ENCODE measurements at places on chromosomes 2 and 18.

DNA sequence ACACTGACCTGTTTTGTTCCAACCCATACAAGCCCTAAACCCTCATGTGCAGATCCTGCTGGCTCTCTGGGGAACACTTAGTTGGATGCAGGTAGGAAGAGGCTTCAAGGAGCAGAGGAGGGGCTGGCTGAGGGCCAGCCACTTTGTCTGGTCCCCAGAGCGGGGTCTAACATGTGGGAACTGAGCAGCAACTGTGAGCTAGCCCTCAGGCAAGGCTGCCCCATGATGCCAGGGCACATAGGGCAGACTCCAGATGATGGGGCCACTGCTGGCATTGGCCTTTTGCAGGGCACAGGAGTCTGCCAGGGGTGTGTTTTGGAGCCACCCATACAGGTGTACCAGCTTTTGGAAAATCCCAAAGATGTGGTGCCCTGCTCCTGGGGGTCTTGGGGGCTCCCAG, 67.7 kb downstream of the HPCAL1 start:
- no peak for DNase-seq

DNA sequence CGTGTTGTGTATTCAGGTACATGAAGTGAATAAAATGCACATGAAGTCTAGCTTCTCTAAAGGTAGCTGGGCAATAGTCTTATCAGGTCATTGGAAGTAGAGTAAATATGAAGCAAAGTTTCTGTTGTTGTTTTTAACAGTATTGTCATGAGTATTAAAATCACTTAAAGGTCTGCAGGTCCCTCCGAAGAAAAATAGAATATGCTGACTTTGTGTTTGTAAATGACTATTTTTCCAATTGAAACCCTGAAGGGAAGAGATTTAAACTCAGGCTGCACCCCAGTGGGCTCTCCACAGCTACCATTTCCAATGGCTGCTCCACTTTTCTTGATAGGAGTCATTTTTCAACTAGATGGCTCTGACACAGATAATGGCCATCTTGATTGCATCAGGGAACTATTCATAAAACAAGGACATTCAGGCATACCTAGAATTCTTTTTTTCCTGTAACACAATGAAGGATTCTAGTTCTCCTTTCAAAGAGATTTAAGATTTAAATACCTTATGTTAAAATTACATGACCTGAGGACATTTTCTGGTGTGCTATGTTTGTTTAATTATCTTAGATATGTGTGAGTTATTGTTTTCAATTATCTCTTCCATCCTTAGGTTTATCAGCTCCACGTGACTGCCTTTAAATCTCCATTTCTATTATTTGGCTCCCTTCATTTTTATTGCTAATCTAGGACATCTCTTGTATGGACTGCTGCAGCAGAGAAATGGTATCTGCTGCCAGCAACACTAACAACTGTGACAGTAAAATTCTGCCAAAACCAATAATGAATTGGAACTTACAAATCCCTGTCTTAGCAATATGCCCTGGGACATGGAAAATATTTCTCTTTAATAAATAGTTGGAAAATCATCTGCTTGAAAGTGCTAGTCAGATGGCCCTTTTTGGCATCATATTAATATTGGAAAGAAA, 149.2 kb upstream of the NOSTRIN start:
- DNase-seq, result no peak

DNA sequence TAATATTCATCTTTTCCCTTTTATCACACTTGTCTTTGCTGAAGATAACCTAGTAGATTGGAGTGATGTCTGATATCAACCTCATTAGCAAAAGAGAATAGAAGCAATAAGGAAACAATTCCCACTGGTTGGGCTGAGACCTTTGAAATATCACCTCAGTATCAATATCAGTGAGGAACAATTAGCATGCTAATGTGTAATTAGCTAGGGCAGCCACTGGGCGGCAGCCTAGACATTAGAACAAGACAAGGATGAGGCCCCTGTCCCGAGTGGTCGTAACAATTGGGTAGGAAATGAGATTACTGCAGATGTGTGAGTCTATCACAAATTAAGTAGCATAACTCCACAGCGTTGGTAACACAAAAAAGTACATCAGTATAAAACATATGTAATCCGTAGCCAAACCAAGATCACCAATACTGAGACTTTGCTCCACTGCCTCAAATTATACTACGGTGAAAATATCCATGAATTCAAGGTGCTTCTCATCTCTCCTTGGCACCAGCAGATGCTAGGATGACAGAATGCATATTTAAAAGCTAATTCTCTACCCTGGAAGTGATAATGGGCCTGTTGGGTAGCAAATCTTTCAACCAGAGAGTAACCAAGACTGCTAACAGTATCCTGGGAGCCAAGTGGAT, 99.1 kb downstream of the ALPK2 start:
- peak; percentile 62 for DNase-seq

DNA sequence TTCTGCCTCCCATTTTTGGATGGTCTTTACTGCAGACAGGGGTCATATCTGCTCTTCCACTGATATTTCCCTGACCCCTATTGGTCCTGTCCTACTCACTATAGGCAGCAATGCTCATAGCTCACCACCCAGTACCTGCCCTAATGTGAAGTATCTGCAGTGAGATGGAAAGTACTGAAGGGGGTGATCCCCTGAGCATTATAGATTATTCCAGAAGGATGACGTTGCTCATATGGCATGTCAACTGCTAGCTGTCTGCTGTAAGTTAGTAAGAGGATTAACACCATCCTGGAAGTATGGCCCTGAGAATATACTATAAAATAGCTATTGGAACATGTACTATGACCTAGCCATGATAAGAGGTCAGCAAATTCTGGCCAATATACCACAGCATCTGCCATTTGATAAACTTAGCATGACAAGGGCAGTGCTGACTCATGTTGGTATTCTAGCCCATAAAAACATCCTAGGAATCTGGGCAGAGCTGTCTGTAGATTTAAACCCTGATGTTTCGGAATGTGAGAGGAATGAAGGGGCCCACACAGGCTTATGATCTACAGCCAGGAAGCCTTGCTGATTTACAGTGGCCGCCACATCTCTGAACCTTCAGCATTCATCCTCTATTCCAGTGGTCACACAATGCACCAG, 451.4 kb downstream of the TNS1 start:
- DNase-seq, result no peak

GRCh38 chr18:8851659-8852058, 146.3 kb downstream of the MTCL1 start:
- DNase-seq, result no peak

DNA sequence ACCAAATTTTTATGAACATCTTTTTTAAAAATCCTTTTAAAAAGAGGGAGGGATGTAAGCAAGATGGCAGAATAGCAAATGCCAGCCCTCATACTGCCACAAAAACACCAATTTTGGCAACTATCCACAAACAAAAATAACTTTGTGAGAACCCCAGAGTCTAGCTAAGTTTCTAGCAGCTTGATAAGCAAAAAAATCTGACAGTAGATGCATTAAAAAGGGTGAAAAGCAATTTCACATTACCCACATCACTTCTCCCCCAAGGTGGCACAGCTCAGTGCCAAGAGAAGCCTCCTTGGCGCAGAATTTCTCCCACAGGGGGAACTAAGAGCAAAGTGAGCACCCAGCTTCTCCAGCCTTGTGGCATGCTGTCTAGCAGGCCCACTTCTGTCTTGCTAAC, 74.6 kb downstream of the L3MBTL4 start:
- no peak for DNase-seq

DNA sequence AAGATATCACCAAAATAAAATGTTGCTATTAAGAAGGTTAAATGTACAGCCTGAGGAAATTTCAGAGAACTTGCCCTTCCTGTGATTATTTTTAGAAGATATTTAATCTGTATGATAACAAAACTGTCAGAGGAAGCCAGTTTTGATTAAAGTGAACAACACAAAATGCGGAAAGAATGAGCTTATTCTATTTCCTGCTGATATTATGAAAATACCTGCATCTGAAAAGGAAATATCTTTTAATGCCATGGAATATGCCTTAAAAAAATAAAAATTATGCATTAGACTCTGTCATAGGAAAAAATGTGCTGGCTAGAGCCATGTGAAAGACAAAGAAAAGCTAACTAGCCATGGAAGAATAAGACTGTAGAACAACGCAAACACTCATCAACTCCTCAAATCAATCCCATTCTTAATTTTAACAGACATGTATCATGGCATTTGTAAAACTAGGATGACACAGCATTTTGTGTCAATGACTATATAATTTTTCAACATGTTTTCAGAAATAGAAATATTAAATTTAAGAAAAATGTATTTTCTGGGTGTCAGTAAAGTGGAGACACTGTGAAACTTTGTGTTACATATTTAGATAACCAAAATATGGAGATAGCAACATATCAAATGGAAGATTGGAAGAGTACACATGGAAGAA, 1768.2 kb downstream of the SUCLG1 start:
- DNase-seq, result no peak

DNA sequence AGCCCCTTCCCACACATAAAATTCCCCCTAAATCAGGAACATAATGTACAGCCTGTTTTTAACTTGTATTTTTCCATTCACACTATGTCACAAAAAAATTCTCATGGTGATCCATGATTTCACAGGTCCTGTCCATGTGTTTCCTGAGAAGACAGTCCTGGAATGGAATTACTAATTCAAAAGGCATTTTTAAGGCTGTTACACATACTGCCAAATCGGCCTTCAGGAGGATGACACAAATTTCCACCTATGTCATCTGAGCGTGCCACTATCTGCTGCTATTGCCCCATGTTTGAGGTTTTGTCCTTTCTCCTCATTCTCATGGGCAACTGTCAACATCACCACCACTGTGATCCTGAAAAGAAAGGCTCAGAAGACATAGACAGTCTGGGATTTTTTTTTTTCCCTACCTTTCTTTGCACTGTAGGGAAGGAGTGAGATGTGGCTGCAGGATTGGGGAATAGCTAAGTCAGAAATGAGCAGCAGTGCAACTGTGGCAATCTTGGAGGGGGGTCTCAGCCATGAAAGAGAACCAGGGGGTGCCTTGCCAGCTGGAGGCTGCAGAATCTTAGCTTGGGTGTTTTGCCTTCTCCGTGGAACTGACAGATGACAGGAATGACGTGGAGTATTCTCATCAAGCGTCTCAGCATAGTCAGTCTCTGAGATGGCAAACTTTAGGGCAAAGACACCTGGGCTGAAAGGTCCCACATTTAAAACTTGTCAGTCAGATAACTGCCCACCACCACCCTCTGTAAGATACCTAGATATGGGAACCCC, 73.4 kb downstream of the MARCHF4 start:
- DNase-seq, result no peak

DNA sequence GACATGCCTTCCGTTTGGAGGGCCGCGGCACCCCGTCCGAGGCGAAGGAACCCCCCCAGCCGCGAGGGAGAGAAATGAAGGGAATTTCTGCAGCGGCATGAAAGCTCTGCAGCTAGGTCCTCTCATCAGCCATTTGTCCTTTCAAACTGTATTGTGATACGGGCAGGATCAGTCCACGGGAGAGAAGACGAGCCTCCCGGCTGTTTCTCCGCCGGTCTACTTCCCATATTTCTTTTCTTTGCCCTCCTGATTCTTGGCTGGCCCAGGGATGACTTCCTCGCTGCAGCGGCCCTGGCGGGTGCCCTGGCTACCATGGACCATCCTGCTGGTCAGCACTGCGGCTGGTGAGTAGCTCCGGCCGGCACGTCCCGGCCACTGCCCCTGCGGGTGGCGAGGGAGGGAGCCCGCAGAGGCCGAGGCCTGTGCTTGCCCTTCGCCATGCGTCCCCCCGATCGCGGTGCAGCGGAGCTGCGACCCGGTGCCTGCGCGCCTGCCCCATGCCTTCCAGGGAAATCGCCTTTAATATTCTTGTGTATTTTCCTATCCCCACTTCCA, 1.2 kb downstream of the BMPR2 start:
- DNase-seq, result peak; percentile 34

DNA sequence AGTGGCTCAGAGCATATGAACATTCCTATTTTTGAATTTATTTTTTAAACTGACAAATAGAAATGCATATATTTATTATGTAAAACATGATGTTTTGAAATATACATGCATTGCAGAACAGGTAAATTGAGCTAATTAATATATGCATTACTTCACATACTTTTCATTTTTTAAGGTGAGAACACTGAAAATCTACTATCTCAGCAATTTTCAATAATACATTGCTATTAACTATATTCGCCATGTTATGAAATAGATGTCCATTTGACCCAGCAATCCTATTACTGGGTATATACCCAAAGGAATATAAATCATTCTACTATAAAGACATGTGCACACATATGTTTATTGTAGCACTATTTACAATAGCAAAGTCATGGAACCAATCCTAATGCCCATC, 717.7 kb upstream of the PIK3C3 start:
- DNase-seq, result no peak

DNA sequence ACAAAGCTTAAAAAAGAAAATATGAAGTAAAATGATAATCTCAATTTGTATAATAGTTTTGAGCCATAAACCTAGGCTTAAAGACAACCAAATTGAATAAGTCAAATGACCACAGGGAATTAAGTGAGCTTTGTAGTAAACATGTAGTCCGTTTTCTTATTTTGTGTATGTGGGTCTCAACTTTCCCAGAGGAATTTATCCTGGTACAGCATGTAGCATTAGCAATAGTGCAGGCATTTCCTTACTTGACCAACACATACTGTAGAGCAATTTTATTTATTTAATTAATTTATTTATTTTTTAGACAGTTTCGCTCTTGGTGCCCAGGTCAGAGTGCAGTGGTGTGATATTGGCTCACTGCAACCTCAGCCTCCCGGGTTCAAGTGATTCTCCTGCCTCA, 37.5 kb upstream of the MTCL1 start:
- no peak for DNase-seq

- no peak for DNase-seq
These were observed 279.8 kb downstream of the RBM43 start for GRCh38 chr2:150981826-150982225.

GRCh38 chr2:207135340-207135739, 30.4 kb downstream of the KLF7 start:
- DNase-seq, result no peak
